ENCODE measurements at places on chromosomes 1 and 21.

DNA sequence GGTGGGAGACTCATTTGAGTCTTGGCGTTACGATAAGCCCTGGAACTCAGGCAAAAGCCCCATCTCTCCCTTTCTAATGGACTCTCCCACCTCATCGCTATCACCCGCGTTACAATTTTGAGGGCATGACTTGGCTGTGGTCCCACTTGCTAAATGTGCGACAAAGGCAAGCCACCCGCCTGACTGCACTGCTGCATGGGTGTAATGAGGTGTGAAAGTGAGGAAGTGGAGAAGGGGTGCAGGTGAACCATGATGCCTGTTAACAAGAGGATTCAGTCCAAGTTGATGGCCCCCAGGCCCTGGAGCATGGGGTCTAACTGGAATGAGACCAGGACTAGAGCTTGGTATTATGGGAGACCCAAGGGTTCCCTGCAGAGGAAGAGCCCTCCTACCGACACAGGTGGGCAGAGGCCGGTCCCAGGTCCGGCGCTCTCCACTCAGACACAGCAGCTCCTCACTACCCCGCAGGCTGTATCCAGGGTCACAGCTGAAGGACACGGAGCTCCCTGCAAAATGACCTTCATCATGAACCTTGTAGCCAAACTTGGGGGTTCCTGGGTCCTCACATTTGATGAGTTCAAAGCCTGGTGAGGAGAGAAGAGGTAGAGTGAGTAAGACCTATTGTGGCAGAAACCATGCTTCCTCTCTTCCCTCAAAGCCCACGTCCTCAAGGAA, 165.4 kb upstream of the HMGB4 start:
- no peak for DNase-seq

- DNase-seq, result no peak
These were observed 22.9 kb upstream of the GFI1 start for GRCh38 chr1:92509619-92510018.

GRCh38 chr1:42737257-42737656, 2.8 kb downstream of the CLDN19 start:
- DNase-seq, result no peak

- DNase-seq, result no peak
These were observed 16.7 kb downstream of the SLC6A9 start for GRCh38 chr1:44014365-44015104.

- DNase-seq, result no peak
These were observed 30.7 kb upstream of the SLC19A1 start for GRCh38 chr21:45572783-45573451.

DNA sequence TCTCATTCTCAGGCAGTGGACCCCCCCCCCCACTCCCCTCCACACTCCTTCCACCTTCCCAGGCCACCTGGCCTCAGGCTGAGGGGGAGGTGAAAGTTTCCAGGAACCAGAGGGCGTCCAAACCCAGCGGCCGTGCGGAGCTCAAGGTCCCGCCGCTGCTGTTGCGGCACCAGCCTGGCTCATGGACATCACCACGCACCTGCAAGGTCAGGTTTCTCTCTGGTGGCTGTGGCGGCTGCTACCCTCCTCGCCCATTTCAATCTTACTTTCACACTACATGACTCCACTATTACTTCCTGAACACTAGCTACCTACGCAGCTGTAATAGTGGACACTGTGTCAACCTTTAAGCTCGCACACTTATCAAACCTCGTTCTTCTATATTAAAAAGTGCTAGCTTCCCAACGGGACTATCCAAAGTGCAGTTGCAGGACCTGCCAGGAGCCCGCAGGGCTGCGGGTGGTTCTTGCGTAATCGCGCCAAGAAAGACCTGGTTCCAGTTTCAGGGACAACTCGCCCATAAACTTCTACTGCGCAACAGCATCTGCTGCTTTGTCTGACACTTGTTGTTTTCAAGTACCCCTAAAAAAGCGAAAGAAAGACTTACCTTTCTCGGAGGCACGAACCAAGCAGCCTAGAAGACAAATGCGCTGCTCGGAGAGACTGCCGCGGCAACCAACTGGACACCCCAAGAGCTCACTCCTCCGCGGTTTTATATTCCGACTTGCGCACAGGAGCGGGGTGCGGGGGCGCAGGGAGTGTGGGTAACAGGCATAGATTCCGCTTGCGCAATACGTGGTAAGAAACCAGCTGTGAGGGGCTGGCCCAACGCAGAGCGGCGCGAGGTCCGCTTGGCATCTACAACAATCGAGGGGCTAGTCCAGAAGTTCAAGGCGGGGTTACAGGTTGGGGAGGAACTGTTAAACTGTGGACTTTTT, at the start of gene DIRAS3:
Gene DIRAS3, minus strand, starts transcription at position 687 of the 938 bp plus-strand sequence. CDS start 3,330 bp downstream, outside the sequence.
- DNase-seq, result no peak

- DNase-seq, result no peak
These were observed 55.7 kb downstream of the WARS2 start for GRCh38 chr1:119084798-119085197.

- DNase-seq, result no peak
These were observed 49.2 kb downstream of the ATP1B1 start for GRCh38 chr1:169155675-169156074.

DNA sequence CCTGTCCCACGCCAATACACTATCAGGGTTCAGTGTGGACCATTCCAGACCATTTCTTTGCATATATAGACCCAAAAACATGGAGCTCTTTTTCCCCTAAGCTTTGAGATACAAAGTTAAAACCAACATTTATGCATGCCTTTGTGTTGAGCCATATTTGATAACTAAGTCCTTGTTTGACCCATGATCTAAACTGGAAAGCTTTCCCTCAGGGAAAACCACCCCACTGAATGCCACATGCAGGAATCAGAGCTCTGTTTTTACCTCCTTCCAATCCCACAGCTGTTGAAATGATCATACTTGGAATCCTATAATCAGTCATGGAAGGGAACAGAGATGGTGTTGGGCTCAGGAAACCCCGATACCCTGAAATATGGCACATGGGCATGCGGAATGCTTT, 14.8 kb upstream of the SLC45A1 start:
- no peak for DNase-seq

DNA sequence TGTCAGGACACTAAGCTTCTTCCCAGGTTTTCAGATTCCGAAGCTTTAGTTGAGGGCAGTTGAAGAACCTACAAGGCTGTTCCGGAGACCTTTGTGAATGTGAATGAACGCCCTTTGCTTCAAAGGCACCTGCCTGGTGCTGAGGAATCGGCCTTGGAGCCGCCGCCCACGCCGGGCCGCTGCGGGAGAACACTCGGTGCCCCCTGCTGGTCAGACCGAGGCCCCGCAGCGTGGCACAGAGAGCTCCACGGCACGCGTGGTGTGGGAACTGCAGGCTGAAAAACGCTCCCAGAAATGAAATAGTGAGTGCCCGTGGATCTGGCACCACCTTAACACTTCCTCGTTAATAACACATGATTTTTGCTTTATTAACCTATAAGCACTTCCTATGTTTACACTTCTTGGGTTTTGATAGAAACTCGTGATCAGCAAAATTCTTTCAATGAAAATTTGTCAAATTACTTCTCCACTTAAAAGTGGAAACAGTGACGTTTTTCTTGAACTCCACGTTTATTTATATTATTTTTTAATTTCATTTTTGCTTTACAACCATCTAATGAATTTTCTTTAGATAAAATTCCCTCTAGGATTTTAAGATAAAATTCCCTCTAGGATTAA, 460.6 kb downstream of the DSCAM start:
- DNase-seq, result peak; percentile 74

DNA sequence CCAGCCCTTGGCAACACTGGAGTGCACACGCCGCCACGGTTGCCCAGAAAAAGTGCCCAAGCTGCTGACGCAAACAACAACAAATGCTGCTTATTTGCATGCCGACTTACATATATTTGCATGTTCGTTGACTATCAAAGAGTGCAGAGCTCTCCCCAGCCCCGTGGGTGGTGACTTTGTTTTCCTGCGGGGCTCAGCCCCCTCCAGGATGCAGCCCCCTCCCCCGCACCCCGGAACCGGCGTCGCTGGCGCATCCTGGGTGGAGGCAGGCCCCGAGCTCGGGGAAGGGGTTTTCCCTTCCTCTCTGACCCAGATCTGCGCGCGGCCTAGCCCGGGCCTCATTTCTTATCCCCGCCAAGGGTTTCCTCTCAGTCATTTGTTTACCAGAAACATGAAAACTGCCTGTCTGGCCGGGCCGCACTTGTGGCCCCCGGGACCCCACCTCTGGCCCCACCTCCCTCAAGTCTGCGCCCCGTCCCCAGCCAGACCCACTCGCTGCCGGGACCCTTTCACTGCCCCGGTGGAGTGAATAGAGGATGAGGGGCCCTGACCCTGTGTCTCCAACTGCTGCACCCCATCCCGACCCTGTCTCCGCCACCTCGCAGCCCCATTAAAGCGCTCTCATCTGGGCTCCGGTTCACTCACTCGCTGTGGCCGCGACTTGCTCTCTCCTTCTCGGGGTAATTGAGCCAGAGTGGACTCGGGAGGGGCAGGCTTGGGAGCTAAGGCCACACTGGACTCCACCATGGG, 5.5 kb downstream of the TNFRSF25 start:
- no peak for DNase-seq

DNA sequence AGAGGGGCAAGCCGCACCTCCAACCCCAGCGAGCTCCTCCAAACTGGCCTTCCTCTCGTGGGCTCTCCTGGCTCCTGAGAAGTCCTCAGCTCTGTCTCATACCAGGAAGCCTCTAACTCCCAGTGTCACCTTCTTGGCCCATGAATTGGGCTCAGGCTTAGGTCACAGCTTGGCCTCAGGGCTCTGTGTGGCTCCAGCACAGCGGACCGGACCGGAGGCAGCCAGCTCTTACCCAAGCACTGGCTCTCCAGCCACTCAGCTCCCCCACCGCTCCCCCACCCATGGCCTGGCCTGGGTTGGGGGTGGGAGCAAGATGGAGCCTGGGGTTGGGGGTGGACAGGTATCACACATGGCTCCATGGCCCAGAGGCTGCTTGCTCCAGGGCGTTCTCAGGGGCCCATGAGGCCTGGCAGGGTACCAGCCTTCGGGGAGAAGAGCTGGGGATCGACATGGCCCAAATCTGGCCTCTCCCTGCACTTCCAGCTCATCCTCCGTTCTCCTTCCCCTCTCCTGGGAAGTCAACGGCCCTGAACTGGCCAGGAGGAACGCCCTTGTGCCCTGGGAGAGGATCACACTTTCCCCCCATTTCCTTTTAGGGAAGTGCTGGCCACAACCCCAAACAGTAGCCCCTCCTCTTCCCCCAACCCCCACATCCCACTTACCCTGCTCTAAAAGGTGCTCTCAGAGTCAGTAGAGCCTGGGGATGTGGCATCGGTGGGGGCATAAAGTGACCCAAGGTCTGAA, 97.5 kb downstream of the CASZ1 start:
- DNase-seq, result no peak

DNA sequence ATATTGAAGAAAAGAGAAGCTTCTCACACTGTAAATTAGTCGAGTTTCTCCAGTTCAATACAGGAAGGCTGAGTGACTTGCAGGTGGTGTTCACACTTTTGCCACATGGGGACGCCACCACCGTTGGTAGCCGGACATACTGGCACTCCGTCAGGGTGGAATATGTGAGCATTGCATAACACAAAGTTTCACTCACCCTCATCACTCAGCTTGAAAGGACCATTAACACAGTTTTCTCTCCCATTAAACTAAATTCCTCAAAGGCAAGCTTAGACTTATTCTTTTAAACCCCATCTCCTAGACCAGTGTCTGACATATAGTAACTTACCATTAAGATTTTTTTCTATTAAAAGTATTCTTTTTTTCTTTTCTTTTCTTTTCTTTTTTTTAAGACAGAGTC, 105.3 kb upstream of the SERBP1 start:
- DNase-seq, result peak; percentile 46

GRCh38 chr1:7693662-7694061, 77.4 kb upstream of the VAMP3 start:
- no peak for DNase-seq

GRCh38 chr1:112557385-112557784, 48.6 kb downstream of the WNT2B start:
- DNase-seq, result no peak

- no peak for DNase-seq
These were observed 2.0 kb upstream of the C1orf174 start for GRCh38 chr1:3902111-3902511.

GRCh38 chr21:26952374-26953066, 14.4 kb downstream of the ADAMTS5 start:
- DNase-seq, result no peak

DNA sequence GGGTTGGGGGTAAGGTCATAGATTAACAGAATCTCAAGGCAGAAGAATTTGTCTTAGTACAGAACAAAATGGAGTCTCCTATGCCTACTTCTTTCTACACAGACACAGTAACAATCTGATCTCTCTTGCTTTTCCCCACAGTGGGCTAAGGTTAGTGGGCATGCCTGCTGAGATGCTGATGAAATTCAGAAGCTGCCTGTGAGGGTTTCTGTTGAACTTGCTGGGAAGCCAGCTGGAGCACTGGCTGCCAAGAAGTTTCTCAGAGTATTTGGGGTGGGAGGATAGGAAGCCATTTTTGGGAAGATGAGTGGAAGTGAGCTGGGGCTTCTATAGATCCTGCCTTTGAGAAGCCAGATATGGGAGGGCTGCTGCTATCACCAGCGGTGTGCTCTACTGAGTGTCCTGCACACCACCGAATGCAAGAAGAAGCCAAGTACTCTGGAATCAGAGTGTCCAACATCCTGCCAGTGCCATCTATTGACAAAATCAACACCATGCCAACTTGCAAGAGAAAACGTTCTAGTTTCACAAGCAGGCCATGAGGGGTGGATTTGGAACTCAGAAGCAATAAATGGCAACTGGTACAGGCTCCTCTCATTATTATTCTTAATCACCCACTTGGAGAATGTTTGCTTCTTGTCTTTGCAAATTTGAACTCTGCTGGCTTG, 102.7 kb downstream of the PTPRU start:
- DNase-seq, result no peak

GRCh38 chr1:204260601-204261197, 46.9 kb upstream of the GOLT1A start:
- no peak for DNase-seq

- no peak for DNase-seq
These were observed 10.5 kb downstream of the LGR6 start for GRCh38 chr1:202204065-202204464.

DNA sequence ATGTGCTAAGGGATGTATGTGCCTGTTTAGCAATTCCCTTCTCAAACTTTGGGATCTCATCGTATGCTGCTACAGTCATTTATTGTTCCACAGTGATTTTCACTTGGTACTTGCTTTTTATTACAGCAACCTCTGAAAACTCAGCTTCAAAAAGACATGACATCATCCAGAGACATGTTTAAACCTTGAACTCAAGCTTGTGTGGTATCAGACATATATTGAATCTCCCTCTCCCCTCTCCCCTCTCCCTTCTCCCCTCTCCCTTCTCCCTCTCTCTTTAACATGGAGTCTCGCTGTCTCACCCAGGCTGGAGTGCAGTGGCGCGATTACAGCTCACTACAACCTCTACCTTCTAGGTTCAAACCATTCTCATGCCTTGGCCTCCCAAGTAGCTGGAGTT, 19.5 kb upstream of the TUT4 start:
- no peak for DNase-seq

GRCh38 chr1:41874903-41875411, 43.8 kb downstream of the HIVEP3 start:
- no peak for DNase-seq

DNA sequence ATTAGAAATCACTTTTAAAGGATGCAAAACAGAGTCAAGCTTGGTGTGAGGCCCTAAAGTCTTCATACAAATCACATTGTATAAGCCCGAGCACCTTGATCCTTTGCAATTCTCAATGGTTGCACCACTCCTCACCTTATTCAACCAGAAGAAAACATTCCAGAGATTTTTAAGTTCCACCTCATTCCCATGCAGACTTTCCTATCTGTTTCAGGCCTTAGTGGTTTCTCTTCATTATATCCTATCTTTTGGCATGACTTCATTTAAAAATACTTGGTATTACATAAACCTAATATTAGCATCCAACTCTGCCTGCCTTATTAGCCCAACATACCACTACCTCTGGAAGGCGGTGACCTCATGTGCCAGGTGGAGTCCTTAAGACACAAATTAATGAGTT, 9.3 kb upstream of the GREM2 start:
- no peak for DNase-seq
